ENCODE measurements at places on chromosomes 13 and 19. TPM values are rescaled to one million over a fixed set of nuclear protein-coding genes. Genes with fewer than 3 reads are reported as not detected.

Gene ADPRHL1
- total RNA-seq: 2.8 TPM

Gene SLC27A5
- total RNA-seq: 14.0 TPM

Gene SHD
- not detected for total RNA-seq

Gene CACNG7
- total RNA-seq: 0.47 TPM

Gene THSD1
- 3.9 TPM for total RNA-seq
